ENCODE measurements at places on chromosomes 12 and 14.

GRCh38 chr12:106672314-106673025 lies 89.7 kb downstream of the RFX4 start:
- no peak for DNase-seq

- DNase-seq = peak; percentile 25
Observed at GRCh38 chr14:67532998-67533753, at the start of gene PLEKHH1. Gene PLEKHH1 (plus strand): TSS chr14:67533290. CDS start chr14:67541868, 8,578 bp downstream.

DNA sequence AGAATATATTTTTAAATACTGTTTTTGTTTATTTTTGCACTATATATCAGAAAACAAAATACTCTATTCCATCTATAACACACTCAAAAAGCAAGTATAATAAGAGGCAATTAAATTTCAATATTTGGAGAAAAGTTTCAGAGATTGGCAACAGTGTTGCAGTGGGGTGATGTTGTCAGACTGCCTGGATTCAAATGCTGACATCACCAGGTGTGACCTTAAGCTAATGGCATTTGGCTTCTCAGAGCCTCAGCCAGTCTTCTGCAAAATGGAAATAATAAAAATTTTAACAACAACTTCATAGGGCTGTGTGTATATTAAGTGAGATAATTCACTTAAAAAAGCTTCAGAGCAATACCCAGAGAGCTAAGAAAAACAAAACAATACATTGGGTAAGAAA lies 74.7 kb downstream of the TMTC1 start:
- no peak for DNase-seq

GRCh38 chr12:26833743-26834490 lies 923 bp upstream of the ITPR2 start:
- peak; percentile 16 for DNase-seq

- no peak for DNase-seq
Observed at GRCh38 chr12:120965534-120966091, 12.7 kb upstream of the HNF1A start.

DNA sequence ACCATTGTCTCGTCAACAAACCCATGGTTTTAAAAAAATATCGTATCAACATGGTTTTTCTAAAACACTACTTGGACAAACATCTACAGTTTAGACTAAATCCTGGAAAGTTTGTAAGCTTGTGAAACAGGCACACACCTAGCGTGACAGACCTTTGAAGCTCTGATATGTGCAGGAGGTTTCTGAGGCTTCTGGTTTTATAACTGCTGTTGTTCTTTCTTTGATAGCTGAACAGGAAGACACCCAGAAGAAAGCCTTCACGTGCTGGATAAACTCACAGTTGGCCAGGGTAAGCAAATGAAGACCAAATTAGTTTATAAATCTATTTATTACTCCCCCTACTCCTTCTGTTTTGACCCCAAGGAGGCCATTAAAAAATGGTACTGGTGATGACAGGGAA lies 87.6 kb downstream of the SYNE2 start:
- no peak for DNase-seq

GRCh38 chr12:116614194-116614915 lies 55.2 kb downstream of the MAP1LC3B2 start:
- DNase-seq = no peak
